ENCODE measurements at places on chromosomes 6 and 20. TPM values are rescaled to one million over a fixed set of nuclear protein-coding genes. Genes with fewer than 3 reads are reported as not detected.
A peak's percentile ranks its signal among the peaks of the same experiment; 100 is the strongest.

PFDN6 gene
- 41.7 TPM for total RNA-seq

OOEP gene
- total RNA-seq, result not detected

BPIFA1 gene
- not detected for total RNA-seq

DNA sequence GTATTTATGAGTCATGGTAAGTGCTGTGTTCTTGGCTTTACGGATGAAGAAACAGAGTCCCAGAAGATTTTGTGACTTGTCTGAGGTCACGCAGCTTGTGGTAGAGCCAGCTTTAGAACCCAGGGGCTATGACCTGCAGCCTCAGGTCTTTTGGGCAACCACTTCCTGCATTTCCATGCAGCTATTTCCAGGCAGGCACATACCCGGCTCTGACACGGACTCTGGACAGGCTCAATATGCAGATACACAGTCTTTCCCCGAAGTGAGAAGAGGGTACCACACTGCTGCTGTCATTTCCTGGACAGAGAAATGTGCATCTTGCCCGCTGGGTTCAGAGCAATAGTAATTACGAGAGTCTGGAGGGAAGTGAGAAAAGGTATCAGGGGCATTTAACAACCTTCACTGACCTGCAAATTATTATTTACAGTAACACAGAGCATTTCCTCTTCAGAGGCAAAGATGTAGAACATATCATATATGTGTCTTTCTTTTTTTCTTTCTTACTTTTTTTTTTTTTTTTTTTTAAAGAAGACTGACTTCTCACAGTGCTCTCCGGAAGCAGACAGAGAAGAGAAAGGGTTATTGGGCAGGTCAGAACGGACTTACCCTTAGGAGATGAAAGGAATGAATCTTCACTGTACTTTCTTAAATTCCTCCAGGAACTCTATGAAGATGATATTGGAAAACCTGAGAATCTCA is 185.1 kb downstream of the CLIC5 start:
- DNase-seq, result no peak

DNA sequence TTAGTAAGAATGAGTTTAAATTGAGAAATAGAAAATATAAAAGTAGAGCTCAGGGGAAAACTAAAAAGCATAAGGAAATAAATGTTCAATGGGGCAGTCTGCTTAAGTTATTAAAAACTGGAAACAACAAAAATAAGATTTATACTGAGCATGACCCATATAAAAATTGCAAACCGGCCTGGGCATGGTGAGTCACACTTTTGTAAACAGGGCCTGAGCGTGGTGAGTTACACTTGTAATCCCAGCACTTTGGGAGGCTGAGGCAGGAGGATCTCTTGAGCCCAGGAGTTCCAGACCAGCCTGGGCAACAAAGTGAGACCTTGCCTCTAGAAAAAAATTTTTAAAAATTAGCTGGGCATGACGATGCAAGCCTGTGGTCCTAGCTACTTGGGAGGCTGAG is 74.6 kb downstream of the TMEM244 start:
- DNase-seq, result peak; percentile 49

GRCh38 chr20:23272176-23273029 is 78.2 kb upstream of the NXT1 start:
- no peak for DNase-seq

- peak; percentile 31 for DNase-seq
Measured at GRCh38 chr6:28794175-28795002, 129.4 kb downstream of the TRIM27 start.

DNA sequence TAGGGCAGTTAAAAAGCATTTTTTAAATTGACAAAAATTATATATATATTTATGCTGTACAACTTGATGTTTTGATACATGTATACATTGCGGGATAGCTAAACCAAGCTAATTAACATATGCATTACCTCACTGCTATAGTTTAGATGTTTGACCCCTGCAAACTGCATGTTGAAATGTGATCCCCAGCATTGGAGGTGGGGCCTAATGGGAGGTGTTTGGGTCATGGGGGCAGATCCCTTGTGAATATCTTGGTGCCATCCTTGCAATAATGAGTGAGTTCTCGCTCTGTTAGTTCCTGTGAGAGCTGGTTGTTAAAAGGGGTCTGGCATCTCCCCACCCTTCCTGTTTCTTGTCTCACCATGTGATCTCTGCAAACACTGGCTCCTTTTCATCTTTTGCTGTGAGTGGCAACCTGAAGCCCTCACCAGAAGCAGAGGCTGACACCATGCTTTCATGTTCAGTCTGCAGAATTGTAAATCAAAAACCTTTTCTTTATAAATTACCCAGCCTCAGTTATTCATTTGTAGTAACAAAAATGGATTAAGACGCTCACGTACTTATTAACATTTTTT is 111.8 kb downstream of the MCHR2 start:
- no peak for DNase-seq
